ENCODE measurements at places on chromosomes 12 and 14.

GRCh38 chr12:79128956-79129355, 264.4 kb downstream of the SYT1 start:
- no peak for DNase-seq

GRCh38 chr14:67268426-67269150, 27.4 kb downstream of the PALS1 start:
- DNase-seq, result peak; percentile 8

DNA sequence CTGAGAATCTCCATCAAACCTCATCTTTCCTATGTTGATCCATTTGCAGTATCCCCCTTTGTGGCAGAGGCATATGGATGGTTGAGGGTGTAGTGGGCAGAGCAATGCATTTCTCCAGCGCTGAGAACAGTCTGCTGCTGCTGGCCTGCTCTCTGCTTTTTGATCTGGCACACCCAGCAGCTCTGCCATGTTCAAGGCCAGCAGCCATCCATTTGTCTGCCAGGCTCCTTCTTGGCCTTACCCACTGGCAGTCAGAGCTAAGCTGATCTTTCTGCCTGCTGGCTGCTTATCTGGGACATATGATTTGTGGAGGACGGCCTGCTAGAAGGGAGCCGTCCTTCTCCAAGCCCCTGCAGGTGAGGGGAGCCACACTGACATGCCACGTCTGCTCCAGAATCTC, 17.0 kb downstream of the NPC2 start:
- no peak for DNase-seq

- no peak for DNase-seq
These were observed 841.5 kb upstream of the TMEM132C start for GRCh38 chr12:127425474-127425873.

DNA sequence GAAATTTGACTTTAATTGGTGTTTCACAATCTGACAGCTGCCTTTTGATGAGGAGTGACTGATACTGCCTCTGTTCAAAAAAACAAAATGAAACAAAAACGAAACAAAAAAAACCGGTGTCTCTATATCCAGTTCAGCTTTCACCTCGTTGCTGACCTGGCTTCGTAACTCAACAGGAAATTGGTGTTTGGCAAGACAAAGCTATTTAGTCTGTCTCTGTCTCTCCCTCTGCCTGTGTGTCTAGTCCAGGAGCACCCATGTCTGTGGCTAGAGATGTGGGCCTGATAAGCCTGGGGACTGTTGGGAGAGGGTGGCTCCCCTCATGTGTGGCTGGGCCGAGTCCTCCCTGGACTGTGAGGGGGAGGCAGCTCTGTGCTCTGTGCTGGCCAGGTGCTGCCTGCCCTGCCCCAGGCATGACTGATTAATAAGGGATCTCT, 11.3 kb downstream of the CACNA1C start:
- no peak for DNase-seq

GRCh38 chr12:26471560-26471959, 276.2 kb downstream of the SSPN start:
- no peak for DNase-seq

DNA sequence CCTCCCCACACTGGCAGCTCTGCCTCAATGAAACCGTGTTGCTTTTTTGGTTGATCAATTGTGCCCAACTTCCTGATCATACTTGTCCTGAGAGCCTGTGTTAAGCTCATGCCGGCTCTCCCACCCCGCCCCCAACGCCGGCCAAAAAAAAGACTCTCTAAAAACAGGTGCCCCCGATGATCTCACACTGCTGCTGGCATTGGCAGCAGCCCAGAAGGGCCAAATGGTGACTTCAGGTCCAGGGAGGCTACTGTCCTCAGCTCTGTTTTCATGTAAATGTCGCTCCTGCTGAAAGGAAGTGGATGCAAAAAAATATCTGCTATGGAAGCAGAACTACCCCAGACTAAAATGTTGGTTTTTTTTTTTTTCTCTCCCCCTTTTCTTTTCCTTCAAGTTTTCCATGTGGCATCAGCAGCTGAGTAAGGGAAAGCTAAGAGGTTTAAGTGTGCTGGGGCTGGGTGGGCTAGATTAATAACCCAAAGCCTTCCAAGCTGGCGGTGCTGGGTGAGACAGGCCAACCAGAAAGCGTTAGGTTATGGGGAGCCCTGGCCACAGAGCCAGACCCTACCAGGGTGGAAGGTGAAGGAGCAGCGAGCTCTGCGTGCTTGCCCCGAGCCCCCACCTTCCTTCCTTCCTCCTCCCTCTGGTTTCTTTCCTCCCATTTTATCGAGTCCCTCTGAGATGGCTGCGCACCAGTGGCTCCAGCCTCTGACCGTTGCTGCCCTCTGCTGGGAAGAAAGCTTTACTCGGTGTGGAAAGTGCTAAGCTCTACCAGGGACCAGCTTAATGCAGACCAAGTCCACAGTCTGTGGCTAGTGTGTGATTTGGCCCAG, 396.1 kb downstream of the NRXN3 start:
- peak; percentile 91 for DNase-seq

GRCh38 chr14:55192054-55192621, 753 bp upstream of the DLGAP5 start:
- DNase-seq, result no peak

GRCh38 chr14:69354383-69355153, 43.5 kb downstream of the ERH start:
- no peak for DNase-seq

Data from nephron progenitor cell (in vitro differentiated cells).